ENCODE measurements at places on chromosomes 4 and X. TPM values are rescaled to one million over a fixed set of nuclear protein-coding genes. Genes with fewer than 3 reads are reported as not detected.

The THOC2 gene
- total RNA-seq = 84.0 TPM

The SH3TC1 gene
- total RNA-seq = 156 TPM

The CTSO gene
- 5.5 TPM for total RNA-seq

The C4orf51 gene
- total RNA-seq = not detected

The DOK7 gene
- 0.06 TPM for total RNA-seq

The GUCY1B1 gene
- total RNA-seq = 6.9 TPM

The GC gene
- total RNA-seq = not detected

The IL2 gene
- total RNA-seq = not detected

The UGT2A1 gene
- not detected for total RNA-seq

The RRH gene
- not detected for total RNA-seq

The NHSL2 gene
- 12.8 TPM for total RNA-seq

The SPP1 gene
- not detected for total RNA-seq

The LRAT gene
- not detected for total RNA-seq

The ANXA3 gene
- 168 TPM for total RNA-seq

The C4orf50 gene
- total RNA-seq = not detected

The F9 gene
- total RNA-seq = not detected

The SPRY1 gene
- total RNA-seq = 47.9 TPM

The PNMA6A gene
- total RNA-seq = 0.94 TPM
